ENCODE measurements at places on chromosomes 5 and 9.
A peak's percentile ranks its signal among the peaks of the same experiment; 100 is the strongest.

GRCh38 chr5:139474890-139475791 lies 4.3 kb downstream of the SMIM33 start:
- peak; percentile 48 for DNase-seq

GRCh38 chr5:60959156-60959555 lies 14.2 kb downstream of the NDUFAF2 start:
- peak; percentile 18 for DNase-seq

GRCh38 chr9:2576631-2577030 lies 45.0 kb upstream of the VLDLR start:
- no peak for DNase-seq

GRCh38 chr5:154205441-154206117 lies 15.0 kb downstream of the GALNT10 start:
- no peak for DNase-seq

GRCh38 chr5:167895899-167896659 lies 395.4 kb upstream of the WWC1 start:
- DNase-seq: no peak

GRCh38 chr9:311841-312240 lies 97.2 kb downstream of the DOCK8 start:
- DNase-seq: no peak

GRCh38 chr9:34332076-34332964 lies 3.0 kb downstream of the NUDT2 start:
- DNase-seq: peak; percentile 42

DNA sequence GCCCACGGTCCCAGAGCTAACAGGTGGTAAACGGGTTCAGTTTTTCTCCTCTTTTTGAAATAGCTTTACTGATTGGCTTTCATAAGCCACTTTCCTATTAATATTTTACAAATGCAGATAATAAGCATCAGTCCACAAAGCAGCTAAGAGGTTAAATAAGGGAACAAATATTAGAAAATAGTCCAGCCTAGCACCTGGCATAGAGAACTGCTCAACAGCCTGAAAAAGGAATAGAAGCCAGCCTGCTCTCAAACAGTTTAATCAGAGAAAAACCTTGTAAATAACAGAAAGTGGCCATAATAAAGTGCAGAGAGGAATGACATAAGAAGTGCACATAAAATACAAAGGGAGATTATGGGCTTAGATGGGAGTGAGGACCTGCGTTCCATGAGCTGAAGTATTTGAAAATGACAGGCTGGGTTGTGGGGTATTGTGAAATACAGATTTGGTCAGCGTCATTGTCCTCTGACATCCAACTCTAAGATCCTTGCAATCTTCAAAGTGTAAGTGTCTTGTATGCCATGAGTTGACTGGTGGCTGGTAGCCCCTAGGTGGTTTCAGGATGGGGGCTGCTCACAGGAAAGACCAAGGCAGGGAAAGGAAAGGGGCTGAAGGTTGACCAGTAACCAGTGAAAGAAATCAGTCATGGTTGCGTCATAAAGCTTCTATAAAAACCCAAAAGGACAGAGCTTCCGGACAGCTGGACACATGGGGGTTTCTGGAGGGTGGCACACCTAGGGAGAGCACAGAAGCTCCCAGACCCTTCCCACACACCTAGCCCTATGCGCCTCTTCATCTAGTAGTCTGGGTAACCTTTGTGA lies 32.4 kb downstream of the MYO10 start:
- no peak for DNase-seq

DNA sequence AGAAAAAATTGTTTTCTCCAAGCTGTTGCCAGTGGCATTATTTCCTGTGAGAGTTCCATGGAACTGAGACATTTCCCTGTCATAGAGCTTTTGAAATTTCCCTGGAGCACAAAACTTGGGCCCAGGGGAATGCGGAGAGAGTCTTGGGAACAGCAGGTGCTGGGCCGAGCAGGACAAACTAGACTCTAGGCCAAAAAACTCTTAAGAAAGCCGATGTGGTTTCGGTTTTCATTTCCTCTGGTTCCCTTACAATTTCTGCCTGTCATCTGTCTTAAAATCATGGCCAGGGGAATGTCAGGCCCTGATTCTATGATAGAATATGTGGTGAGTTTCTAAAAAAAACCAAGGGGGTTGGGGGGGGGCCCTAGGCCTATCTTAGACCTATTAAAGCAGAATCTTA lies 4.6 kb downstream of the SLC35A4 start:
- DNase-seq: peak; percentile 29

DNA sequence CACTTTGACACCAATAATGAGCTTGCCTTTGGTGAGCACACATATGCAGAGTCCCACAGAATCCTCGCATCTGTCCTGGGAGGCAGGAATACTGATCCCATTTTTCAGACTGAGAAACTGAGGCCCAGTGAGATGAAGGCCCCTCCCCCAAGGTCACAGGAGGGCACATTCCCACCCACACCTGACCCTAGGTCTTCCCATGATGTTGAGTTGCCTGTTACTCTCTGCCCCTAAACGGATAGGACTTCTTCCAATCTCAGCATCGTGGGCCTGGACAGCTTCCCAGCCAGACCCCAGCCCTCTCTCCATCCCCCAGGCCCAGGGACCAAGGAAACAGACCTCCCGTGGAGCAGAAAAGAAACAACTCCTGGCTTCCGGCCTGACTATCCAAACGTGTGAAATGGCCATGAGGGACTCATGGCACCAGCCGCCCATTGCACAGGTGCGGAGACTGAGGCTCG lies 877 bp downstream of the SH3GLB2 start:
- DNase-seq: no peak

GRCh38 chr9:79477955-79478771 lies 93.6 kb upstream of the TLE4 start:
- peak; percentile 30 for DNase-seq

DNA sequence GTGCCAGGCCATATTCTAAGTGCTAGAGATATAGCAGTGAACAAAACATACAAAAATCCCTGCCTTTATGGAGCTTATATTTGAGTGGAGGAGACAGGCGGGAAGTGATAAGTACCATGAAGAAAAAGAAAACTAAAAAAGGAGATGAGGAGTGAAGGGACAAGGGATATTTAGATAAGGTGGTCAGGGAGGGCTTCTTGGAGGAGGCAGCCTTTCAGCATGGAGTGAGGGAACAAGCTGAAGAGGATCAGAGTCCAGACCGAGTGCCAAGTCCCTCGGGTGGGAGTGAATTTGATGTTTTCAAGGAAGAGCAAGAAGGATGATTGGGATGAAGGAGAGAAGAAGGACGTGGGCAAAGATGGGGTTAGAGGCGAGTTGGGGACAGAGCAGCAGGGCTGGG lies 190.5 kb downstream of the FSTL4 start:
- DNase-seq: no peak

DNA sequence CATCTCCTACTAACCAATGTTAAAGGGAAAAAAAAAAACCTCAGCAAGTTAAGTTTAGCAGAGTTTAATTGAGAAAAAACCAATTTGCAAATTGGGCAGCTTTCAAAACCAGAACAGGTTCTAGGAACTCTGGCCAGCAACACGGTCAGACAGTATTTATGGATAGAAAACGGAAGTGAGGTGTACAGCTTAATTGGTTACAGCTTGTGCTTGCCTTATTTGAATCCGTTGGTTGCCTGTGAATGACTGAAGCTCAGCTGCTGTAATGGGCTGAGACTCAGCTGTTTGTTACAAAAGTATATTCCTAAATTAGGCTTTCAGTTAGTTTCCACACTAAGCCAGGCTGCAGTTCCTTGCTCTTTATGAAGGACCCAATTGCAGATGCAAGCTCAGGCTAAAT lies 217.0 kb downstream of the SREK1 start:
- no peak for DNase-seq

DNA sequence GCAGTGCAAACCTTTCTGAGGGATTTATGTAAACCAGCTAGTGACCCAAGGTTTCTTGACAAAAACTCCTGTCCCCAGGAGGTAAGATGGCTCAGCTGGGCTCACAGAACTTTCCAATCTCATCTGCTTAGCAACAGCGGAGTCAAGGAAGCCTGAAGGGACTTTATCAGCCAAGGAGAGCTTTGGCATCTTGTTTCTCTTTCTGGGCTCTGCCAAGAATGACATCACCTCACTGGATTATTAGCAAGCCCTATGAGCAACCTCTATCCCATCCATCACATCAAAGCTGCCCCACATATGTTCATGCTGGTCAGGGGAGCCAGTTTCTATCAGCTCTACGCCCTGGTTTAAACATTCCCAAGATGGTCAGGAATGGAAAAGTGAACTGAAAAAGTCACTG lies 461.3 kb downstream of the ENC1 start:
- DNase-seq: no peak

DNA sequence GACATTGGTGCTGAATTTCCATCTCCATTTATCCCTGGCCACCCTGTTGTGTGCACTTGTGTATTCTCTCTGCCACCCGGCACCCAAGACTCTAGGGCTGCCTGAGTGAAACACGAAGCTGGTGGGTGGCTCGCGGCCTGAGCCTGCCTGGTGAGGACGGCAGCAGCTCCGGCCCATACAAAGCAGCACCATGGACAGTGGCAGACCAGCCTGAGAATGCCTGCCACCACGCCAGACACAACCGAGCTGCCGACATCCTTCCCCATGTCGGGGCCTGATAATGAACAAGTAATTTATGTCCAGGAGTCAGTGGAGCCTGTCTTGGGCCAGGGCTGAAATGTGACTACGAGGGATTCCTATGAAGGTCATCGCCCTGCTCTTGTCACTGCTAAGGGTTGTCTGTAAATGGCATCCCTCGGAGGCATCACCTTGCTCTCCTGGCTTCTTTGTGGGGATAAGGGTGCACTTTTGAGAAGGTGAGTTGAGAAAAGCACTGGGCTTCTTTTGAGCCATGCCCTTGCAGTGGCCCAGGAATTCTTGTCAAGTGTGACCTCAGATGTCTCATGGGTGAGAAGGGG lies 175.7 kb downstream of the MELK start:
- DNase-seq: peak; percentile 7

GRCh38 chr5:162436055-162436454 lies 368.5 kb downstream of the GABRG2 start:
- DNase-seq: no peak

GRCh38 chr9:133786371-133786753 lies 48.2 kb upstream of the SARDH start:
- no peak for DNase-seq

DNA sequence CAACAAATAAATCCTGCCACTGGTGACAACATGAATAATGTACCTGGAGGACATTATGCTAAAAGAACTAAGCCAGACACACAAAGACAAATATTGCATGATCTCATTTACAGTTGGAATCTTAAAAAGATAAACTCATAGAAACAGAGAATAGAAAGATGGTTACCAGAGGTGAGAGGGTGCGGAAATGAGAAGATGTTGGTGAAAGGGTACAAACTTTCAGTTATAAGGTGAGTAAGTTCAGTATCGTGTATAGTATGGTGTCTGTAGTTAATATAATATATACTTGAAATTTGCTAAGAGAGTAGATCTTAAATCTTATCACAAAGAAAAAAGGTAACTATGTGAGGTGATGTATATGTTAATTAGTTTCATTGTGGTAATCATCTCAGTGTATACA lies 63.3 kb downstream of the PRRC1 start:
- no peak for DNase-seq

- DNase-seq: no peak
Observed at GRCh38 chr5:59582746-59583145, 310.8 kb downstream of the PDE4D start.

DNA sequence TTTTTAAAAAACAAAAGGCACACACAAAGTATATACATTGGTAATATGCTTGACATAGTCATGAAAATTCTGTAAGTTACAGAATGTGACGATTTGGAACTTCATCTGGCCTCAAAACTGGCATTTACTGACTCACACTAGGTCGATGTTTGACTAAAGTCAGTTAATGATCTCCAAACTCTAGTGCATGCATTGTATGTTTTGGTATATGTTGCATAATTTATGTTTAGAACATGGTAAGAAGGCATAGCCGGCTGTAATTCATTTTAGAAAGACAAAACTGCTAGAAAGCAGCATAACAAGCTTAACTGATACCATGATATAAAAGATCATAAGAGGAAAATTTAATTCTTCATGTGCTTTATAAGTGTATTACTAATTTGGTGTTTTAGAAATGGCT lies 58.6 kb upstream of the RICTOR start:
- DNase-seq: no peak

DNA sequence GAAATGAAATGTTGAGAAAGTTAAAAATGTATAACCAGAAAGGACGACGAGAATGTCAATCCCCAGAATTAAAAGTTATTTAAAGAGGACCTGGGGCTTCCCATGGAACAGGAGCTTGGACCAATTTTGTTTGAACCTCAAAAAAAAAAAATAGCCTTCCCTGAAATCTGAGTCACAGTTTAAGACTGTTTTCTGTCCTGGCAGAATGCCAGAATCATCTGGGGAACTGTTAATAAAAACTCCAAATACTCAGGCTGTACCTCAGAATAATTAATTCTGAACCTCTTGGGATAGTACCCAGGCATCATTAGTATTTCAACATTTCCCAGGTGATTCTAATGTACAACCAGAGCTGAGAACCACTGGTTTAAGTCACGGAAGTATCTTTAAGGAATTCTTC lies 102.2 kb upstream of the SLCO6A1 start:
- DNase-seq: no peak

DNA sequence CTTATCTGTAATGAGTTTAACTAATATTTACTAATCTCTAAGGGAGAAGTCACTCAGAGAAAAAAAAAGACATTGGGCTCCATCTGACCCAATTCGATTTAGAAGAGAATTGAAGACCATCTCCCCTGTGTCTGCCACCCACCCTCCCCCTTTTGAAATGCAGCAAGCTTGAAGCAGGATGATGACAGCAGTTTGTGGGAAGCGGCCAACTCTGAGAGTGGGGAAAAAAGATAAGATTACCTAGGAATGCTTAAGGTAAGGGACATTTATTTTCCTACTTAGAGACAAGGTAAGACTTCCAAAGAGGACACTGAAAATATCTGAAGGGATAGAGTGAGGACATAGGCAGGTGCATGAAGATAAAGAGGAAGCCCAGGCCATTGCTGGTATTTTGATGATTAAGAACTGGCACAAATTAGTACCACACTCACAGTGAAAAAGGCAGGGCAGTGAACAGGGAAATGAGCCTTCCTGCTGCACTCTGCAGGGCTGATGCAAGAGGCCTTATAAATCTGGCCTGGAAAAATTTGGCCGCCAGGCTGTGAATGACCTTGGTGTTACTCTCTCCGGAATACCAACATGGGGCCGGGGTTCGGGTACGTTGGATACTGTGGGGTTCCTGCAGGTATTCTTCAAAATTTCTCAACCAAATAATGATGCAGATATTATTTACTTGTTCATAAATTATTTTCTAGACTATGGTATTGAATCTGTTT lies 42.3 kb downstream of the HTR1A start:
- no peak for DNase-seq

GRCh38 chr5:53427965-53428364 lies 52.5 kb upstream of the FST start:
- DNase-seq: no peak

- DNase-seq: no peak
Observed at GRCh38 chr9:108412755-108413154, 443.0 kb downstream of the ACTL7B start.

GRCh38 chr5:170109059-170110031 lies 3.6 kb downstream of the FOXI1 start:
- DNase-seq: no peak

DNA sequence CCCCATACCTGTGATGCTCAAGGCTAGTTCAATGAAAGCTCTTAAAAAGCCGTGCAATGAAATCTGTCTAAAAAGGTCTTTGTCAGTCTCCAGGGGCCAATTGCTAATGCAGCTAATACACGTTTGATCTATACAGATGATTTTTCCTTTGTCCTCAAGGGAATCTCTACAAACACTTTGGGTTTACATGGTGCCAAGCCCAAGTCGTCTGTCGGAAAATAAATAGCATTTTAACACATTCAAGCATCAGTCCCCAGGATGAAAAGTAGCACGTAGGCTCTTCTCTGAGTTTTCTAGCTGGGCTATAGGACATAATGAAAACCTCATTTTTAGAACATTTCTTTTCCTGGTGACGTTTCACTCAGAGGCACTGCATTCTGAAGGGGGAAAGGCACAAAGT lies 477.4 kb upstream of the WWC1 start:
- DNase-seq: no peak
